CD4-positive, alpha-beta T cell treated with Interleukin-21 for 1 hour (primary cell): ENCODE measurements at places on chromosomes 4 and X.

DNA sequence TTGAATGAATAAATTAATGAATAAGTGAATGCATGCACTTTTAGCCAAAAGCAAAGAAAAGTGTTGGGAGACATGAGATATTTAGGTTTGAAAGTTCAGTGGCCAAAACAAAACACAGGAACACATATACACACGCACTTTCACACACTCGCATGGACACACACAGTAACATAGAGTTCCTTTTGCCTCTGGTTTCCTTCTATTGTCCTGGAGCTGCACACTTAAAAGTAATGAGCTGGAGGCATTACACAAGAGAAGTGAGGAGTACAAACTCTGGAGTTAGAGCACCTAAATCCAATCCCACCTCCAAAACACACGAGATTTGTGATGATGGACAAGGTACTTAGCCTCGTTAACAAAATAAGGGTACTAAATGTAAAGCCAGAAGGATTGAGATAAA, 18.7 kb downstream of the PPA2 start:
- no peak for DNase-seq

GRCh38 chr4:93810340-93810992, 18.1 kb upstream of the ATOH1 start:
- no peak for DNase-seq

DNA sequence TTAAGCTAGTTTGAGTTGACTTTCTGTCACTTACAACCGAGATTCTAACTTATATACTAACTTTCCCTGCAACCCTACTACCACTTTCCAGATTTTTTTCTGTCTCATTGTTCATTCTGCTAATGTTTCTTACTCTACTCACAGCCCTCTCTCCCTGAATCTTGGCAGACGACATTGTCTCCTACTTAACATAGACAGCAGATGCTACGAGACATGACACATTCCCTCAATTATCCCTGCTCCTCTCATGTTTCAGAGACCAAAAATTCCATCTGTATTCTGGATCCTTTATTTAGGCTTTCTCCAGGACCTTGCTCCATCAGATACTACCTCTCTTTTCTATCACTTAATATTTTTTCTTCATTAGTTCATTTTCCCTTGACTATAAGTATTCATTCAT, 379.1 kb upstream of the TEX13C start:
- no peak for DNase-seq

DNA sequence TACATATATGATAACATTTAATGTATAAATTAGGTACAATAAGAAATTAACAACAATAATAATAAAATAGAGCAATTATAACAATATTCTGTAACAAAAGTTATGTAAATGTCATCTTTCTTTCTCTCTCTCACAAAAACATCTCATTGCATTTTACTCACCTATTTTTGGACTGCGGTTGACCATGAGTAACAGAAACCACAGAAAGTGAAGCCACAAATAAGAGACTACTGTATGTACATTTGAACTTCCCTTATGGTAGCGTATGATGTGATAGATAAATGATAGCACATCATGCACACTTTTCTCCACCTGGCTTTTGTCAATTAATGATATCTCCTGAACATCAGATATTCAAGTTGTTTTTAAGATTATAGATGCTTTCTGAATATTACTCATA, 80.5 kb downstream of the HNRNPD start:
- peak; percentile 53 for DNase-seq

GRCh38 chr4:76902233-76902890, 4.4 kb upstream of the SOWAHB start:
- no peak for DNase-seq

GRCh38 chrX:78321809-78322208, 5.6 kb downstream of the CYSLTR1 start:
- DNase-seq: peak; percentile 69

GRCh38 chr4:144670776-144671175, 24.8 kb downstream of the HHIP start:
- no peak for DNase-seq
